ENCODE measurements at places on chromosomes 11 and 22. TPM values are rescaled to one million over a fixed set of nuclear protein-coding genes. Genes with fewer than 3 reads are reported as not detected.
A peak's percentile ranks its signal among the peaks of the same experiment; 100 is the strongest.

DNA sequence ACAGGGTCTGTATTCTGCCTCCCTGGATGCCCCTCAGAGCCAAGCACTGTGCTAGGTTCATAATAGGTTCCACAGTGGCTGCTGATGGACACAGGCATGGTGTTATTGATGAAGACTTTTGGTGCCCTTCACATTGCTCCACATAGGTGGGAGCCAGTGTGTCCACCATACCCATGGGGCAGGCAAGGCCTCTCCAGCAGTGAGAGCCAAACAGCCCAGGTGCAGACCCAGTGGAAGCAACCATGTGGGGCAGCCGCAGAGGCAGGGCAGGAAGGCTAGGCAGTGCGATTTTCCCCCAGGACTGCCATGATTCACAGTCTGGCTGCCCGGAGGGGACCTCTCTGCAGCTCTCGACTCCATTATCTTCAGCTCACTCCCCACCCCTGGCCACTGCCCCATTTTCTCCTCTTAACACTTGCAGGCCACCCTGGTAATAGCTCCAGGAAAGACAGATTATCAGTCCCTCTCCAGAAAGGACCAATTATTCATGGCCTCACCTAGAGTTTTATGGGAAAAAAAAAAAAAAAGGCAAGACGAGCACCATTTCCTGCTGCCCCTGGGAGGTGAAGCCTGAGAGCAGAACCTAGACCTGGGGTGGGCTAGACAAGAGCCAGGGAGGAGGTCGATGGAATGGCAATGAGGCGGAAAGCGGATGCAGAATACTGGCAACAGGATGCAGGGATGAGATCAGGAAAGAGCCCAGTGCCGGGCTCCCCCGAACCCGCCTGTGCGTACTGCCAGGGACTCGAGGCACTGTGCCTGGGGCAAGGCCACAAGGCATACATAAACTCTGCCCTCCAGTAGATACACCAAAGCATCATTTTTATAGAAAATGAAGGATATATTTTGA is 343.0 kb upstream of the NCAM1 start:
- DNase-seq = peak; percentile 81

- DNase-seq = no peak
Observed at GRCh38 chr11:123479048-123479837, 49.2 kb downstream of the GRAMD1B start.

DNA sequence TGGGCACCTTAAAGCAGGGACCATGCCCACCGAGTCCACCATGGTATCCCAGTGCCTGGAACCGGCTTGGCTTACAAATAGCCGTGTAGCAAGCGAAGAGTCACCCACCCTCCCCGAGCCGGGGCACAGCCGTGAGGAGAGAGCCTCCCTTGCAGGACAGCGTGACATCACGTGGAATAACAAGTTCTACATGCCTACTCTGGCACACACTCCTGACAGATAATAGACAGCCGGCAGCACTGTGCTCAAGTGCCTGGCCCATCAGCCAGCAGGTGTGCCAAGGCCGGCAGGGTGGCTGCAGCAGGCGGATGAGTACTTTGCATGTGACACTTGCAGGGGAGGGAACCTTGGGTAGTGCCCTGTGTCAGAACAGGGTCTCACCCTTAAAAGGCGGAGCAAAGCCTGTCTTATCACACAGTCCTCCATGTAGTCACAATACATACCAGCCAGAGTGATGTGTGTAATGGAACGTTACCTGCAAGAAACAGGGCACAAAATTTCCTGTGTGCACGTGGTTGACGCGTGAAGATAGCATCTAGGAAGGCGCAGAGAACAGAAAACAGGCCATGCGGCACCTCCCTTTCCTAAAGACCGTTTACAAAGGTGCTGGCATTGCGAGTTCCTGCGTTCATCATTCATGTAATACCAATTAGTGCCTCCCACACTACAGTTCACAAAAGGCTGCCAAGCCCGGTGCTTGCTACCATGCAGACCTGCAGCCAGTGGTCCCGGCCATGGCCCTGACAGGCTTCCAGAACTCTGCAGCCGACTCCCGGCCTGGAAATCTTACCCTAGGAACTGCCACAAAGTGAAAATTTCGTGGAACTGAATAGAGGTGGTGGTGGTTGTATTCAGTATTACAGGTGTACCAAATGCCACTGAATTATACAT is 16.4 kb downstream of the TOM1 start:
- no peak for DNase-seq

DNA sequence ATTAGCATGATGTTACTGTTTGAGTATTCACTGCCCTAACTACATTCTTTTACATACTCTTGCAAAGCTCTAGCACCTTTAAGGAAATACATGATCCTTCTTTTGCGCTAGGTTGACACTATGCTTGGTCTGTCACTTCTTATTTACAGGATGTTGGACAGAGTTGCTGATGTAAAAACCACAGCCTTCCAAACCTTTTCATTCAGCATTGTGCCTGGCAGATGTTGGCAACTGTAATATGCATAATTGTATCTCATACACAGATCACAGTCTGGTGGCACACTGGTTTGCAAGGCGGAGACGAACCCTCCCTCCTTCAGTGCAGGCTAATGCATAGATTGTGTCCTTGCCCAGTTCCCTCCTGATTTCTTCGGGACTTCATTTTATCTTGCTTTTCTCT is 224.1 kb downstream of the SNX19 start:
- DNase-seq = peak; percentile 84

DNA sequence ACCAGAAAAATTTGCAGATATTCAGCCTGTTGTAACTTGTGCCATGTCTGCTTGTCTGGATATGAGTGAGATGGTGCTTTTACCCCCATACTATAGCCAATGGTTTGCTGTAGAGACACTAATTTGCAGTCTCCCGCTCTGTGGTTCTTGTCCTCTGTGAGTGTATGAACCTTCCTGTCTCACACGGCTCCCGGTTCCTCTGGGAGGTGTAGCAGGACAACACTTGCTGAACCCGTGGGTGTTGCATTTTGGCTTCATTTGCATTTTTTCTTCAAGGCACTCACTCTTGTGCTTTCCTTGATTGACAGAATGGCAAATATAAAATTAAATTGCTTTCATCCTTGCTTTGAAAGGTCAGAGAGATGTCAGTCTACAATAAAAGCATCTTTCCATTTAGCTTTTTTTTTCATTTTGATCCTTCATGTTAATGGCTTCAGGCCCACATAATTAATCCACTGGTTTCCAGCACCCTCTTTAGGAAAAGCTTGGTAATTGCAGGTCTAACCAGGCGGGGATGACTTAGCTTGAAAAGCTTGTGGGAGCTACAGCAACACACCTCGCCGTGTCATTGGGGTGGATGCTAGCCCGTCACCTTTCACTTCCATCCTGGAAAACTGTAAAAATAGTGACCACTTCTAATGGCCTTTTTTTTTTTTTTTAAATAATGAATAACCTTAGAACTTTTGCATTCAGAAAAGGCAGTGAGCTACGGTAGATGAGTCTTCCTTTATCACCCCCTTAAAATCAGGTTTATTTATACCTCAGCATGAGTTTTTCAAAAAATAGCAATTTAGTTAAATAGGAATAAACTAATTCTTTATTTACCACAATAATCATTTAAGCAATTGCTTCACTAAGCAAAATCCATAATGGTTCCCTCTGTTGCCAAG is 27.4 kb upstream of the ST14 start:
- DNase-seq = no peak

The NDUFA6 gene
- 90.9 TPM for total RNA-seq

The LGR4 gene
- 37.6 TPM for total RNA-seq

Measured in esophagus muscularis mucosa (tissue), 4 donors.